ENCODE measurements at places on chromosomes 12 and 14. TPM values are rescaled to one million over a fixed set of nuclear protein-coding genes. Genes with fewer than 3 reads are reported as not detected.

GRCh38 chr12:30795410-30796312 lies 40.9 kb upstream of the CAPRIN2 start:
- DNase-seq, result peak; percentile 71

GRCh38 chr12:93805736-93806141 lies 128.6 kb downstream of the CRADD start:
- DNase-seq, result no peak

- DNase-seq, result no peak
These were observed 606.0 kb upstream of the TMEM132C start for GRCh38 chr12:127660961-127661360.

Gene LPAR5
- total RNA-seq, result 8.6 TPM

- peak; percentile 36 for DNase-seq
These were observed 87.6 kb downstream of the GCH1 start for GRCh38 chr14:54815016-54815415.

DNA sequence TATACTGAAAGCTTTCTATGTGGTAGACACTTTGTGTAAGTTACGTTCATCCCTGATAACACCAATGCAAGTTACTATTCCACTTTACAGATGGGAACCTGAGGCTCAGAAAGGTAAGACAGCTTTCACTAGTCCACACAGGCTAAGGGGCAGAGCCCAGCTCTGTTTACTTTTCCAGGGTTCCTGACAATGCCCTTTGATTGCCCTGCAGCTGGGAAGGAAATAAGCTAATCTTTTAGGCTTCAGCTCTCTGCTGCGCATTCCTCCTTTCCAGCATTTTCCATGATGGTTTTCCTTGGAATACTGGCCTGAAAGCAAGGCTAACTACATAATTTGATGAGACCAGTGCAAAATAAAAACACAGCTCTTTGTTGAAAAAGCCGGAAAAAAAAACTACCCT lies 185.7 kb upstream of the BTG1 start:
- DNase-seq, result no peak

Gene BRF1
- total RNA-seq, result 20.3 TPM

DNA sequence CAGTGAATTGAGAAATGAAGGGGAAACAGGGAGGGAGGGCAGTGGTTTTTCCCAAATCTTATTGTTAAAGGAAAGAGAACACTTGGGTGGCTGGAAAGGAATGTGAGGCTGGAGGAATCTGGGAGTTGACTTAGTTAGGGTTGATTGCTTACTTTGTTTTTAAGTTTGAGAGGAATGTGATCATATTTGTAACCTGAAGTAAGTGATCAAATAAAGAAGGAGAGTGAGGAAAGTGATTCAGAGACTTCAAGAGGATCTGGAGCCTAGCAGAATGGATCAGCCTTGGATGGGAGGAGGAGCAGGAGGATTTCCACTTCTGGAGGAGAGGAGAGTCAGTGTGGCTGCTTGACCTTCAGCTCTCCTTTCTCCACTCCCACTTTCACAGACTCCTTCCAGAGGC lies 6.0 kb upstream of the LRP6 start:
- DNase-seq, result no peak

Gene LAG3
- total RNA-seq, result 0.37 TPM

DNA sequence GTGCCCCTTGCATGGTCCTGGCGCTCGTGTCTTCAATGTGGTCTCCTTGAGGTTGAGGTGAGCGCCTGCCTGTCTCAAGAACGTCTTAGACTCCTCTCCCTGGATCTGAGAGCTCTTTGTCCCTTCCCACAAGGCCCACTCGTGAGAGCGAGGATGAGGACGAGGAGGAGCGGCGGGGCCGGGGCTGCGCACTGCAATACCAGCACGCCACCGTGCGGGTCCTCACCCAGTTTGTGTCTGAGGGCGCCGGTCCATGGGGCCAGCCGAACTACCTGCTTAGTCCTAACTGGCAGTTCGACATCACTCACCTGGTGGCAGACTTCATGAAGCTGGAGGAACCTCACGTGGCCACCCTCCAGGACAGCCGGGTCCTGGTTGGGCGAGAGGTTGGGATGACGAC lies 128.1 kb downstream of the SLC15A4 start:
- DNase-seq, result no peak

Gene IRAK3
- total RNA-seq, result 5.3 TPM

Gene AMHR2
- total RNA-seq, result not detected

- DNase-seq, result no peak
These were observed 185.7 kb downstream of the DAD1 start for GRCh38 chr14:22403296-22403695.

Gene USP44
- total RNA-seq, result 1.0 TPM

Gene NR1H4
- not detected for total RNA-seq

Gene DACT1
- 2.2 TPM for total RNA-seq

- DNase-seq, result no peak
These were observed 95.9 kb upstream of the PTHLH start for GRCh38 chr12:28068467-28068866.

DNA sequence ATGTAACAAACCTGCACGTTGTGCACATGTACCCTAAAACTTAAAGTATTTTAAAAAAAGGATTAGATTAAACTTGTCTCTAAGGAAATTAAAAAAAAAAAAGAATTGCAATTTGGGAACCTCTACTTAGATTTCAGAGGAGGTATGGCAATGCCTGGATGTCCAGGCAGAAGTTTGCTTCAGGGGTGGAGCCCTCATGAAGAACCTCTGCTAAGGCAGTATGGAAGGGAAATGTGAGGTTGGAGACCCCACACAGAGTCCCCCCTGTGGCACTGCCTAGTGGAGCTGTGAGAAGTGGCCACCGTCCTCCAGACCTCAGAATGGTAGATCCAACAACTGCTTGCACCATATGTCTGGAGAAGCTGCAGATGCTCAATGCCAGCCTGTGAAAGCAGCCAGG lies 279.6 kb upstream of the CCDC196 start:
- DNase-seq, result no peak

GRCh38 chr12:50925342-50925651 lies 27.0 kb upstream of the HIGD1C start:
- peak; percentile 42 for DNase-seq

GRCh38 chr12:108213871-108214445 lies 84.9 kb downstream of the WSCD2 start:
- DNase-seq, result no peak

DNA sequence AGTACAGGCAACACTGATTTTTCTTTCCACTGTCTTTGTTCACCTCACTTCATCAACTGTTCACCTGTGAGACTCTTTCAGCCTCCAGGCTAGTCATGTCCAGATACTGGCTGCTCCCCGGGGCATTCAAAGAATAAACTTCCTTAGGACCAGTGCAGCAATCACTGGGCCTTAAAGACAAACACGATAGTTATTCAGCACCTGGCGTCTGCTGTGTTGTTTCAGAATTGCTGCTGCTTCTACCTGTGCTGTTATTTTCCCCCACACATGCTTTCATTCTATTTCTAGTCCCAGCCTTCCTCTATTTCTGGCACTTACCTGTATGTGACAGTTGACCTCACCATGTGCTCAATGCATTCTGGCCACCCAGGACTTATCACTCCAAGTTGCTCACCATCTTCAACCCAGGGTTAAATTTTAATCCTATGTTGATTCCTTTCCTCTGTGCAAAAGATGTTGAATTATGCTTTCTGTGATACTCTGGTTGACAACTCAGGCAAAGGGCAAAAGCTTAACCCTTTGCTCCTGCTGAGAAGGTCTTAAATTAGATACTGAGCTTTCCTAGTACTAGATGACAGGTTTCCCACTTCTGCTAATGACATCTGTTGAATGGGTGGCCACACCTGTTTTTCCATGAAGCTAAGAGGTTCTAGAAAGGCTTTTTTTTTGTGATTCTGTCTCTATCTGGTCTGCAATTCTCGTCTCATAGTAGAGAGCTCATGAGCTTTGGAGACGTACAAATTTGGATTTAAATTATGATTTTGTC lies 41.4 kb downstream of the PTPRQ start:
- no peak for DNase-seq

- DNase-seq, result no peak
These were observed 31.2 kb upstream of the ADGRD1 start for GRCh38 chr12:130922511-130922953.

GRCh38 chr12:93582351-93582750 lies 9.9 kb downstream of the SOCS2 start:
- DNase-seq, result no peak

Gene PRH2
- not detected for total RNA-seq

Gene ARG2
- 0.99 TPM for total RNA-seq

Gene TAS2R10
- not detected for total RNA-seq

Gene TAS2R30
- total RNA-seq, result 0.72 TPM

Gene ADCY6
- 57.0 TPM for total RNA-seq

DNA sequence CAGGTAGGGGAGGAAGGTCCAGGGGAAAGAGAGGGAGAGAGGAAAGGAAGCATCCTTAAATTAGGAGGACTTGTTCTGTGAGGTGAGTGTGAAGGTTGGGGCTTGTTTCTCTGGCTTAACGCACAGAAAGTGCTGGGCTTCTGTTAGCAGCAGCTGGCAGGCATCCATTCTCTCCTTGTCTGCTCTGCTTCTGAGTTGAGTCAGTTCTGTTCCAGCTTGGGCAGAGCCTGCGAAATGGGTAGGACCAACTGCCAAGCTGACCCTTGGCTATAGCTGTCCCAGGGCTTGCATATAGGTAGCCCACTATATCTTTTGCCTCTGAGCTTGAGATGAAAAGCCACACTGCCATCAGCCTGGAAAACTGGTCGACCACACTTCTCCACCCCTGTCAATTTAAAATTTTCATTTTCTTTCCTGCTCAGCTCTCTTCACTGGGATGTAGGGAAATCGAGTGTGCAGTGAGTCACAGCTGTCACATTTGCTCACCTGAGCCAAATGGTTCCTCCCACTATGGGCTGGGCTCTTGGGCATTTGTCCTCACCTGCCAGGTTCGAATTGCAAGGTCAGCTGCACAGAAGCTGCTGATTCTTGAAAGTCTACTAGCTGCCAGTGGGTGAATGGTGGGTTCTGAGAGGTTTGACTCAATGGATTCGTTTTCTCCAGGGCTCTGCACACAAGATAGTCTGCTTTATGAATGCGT lies 256.4 kb upstream of the PWP1 start:
- DNase-seq, result no peak

Gene TRPV4
- total RNA-seq, result 0.25 TPM

GRCh38 chr12:41910578-41911320 lies 233.9 kb downstream of the GXYLT1 start:
- no peak for DNase-seq

DNA sequence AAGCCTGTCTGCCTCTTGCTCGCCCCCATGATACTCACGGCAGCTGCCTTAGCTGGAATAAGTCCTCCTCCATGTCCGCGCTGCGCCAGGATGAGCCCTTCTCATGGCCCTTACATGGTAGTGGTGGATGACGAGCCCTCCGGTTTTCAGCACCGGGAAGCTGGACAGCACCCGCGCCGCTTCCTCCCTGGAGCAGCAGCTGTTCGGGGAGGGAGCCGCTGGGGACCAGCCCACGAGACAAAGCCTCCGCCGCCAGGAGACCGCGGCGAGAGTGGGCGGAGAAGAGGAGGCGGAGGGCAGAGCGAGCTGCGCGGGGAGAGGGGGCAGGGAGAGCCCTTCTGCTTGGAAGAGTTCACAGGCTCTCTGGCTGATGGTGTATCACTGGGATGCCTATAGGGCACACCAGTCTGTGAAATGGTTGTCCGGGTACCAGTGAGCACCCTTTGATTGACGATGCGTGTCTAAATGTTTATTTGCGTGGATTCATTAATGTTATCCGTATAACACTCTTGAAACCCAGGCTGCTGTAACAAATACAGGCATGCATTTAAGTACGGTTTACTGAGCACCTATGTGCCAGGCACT lies at the start of gene SVOP:
Gene SVOP (minus strand): TSS at position 273 of the 585 bp plus-strand sequence. CDS start 200 bp downstream, at position 73.
- DNase-seq, result peak; percentile 89

DNA sequence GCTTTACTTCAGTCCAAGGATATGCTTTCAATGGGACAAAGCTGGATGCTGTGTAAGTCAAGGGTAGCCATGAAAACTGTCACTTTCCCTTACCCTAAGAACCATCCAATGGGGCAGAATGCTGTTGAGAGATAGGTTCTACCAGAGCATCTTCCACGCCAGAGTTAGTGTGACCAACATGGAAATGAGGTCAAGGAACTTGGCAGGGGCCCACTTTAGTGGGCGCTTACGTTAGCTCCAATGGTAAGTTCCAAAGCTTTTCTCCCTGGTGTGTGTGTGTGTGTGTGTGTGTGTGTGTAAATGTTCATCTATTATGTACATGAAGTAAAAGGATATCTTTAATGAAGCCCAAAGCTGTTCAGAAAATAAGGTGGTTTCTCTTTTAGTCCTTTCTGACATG lies 124.1 kb downstream of the GTF2A1 start:
- no peak for DNase-seq

DNA sequence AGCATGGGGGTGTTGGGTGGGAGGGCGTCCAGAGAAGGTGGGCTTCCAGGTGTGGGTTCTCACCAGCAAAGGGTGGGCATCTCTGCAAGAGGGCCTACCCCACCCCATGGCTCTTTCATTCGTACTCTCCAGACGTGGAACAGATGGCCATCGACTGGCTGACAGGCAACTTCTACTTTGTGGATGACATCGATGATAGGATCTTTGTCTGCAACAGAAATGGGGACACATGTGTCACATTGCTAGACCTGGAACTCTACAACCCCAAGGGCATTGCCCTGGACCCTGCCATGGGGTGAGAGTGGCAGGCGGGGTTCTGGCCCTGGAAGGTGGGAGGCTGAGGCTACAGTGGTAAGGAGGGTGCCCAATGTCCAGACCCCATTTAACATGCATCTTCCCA lies 6.7 kb upstream of the LRP1-AS start:
- DNase-seq, result no peak

- DNase-seq, result no peak
These were observed 93.8 kb downstream of the BCL11B start for GRCh38 chr14:99177886-99178835.

DNA sequence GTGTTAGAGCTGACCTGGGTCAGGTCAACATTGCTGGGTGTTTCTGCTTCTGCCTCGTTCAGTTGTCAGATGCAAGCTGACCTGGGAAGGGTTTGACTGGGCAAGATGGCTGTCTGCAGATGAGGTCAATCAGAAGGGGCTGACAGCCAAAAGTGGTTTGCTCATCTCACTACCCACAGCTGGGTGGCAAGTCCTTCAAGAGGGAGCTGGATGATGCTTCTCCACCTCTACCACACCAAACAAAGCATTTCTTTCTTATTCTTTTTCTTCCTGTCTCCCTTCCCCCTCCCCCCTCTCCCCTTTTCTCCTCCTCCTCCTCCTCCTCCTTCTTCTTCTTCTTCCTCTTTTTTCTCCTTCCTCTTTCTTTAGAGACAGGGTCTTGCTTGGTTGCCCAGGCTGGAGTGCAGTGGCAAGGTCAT lies 268.2 kb upstream of the PLEKHG7 start:
- DNase-seq, result no peak

GRCh38 chr14:61418746-61419145 lies 97.4 kb downstream of the PRKCH start:
- DNase-seq, result no peak

- DNase-seq, result no peak
These were observed 96.2 kb downstream of the DUSP6 start for GRCh38 chr12:89256060-89256459.

Measured in left ventricle myocardium superior (tissue), 1 donor.